ENCODE measurements at places on chromosomes 5 and 9.
A peak's percentile ranks its signal among the peaks of the same experiment; 100 is the strongest.

DNA sequence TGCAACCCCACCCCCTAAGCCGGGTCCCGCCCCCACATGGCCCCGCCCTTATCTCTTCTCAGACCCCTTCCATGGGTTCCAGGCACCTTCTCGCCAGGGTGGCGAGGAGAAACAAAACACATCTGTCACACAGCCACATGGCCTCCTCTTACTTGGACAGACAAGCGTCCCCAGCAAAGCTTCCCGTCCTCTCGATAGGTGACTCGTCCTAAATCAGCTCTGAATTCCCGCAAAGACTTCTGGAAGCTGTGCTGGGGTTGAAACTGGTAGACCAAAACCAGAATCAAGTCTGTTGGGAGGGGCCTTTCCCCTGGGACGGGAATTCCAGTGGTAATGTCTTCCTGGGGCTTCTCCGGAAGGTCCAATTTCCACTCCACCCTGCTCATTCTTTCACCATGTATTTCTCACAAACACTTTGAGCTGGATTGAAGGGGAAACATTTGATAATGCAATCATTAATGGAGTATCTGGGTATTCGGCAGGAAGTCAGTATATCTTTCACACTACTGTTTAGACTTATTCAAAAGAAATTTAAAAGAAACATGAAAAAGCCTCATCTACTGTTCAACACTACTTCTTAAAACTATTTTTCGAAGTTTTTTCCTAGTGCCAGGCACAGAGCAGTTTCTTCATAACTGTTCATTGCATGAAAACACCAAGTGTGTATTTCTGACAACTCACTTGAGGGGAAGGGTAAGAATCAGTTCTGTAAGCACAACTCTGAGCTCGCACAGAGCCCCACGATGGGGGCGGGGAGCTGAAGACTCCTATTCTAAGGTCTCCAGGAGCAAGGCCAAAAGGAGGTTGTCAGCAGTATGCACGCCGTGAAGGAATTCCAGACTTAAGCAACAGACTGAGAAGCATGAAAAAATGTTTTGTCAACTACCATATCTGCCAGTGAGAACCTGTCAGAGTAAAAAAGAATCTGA, 644 bp upstream of the CTNNAL1 start:
- DNase-seq: no peak

- no peak for DNase-seq
Observed at GRCh38 chr5:18732556-18733479, 1098.6 kb downstream of the TAF11L14 start.

GRCh38 chr9:23643656-23644258, 182.3 kb downstream of the ELAVL2 start:
- DNase-seq: no peak

- no peak for DNase-seq
Observed at GRCh38 chr9:120365386-120365785, 214.6 kb downstream of the CDK5RAP2 start.

DNA sequence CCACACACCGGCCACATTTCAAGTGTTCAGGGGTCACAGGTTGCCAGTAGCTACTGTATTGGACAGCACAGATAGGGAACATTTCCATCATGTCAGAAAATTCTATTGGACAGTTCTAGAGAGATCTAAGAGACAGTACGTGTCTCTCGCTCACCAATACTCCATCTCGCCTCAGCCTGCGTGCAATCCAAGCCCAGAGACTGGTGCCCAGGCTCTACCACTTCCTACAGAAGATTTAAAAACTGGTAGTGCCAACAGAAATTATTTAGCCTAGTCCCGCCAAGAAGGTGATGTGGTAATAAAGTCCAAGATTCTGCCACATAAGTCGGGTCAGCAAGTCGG, 390 bp upstream of the SNX2 start:
- DNase-seq: no peak

- DNase-seq: no peak
Observed at GRCh38 chr9:13213337-13213736, 66.2 kb downstream of the MPDZ start.

DNA sequence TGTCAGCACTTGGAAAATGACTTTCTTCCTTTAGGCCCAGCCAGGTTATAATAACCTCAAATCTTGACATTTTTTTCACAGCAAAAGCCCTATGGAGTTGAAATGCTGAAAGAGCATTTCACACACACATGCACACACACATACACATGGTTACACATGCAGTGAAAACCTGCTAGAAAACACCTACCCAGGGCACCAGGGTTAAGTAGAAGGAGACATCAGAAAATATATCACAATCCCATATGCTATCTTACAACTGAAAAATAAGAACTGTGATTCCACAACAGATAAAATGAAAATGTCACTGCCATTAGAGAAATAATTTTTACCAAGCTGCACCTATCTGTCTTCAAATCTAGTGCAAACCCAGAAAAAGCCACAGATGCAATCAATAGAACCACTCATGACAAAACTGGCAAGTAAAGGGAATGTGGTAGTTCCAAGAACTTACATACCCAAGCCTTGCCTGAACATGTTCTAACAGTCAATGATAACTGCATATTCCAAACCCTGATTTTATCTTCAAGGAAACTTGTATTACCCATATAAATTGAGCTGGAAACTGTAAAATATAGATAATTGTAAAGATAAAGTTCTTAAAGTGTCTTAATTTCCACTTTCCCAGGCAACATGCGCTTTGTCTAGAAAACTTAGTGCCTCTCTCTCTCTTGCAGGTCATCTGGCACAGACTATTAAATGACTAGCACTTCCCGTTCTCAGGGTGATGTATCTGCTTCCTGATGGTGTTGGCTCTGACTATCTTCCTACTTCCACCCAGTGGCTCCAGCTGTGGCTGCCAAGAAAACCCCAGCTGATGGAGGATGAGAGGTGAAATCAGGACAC, 250.2 kb upstream of the PTGER4 start:
- DNase-seq: no peak

- DNase-seq: no peak
Observed at GRCh38 chr5:144487207-144487606, 316.5 kb downstream of the KCTD16 start.

GRCh38 chr5:126514558-126515141, 80.4 kb downstream of the ALDH7A1 start:
- DNase-seq: no peak

GRCh38 chr5:40226906-40227305, 452.8 kb upstream of the PTGER4 start:
- no peak for DNase-seq

DNA sequence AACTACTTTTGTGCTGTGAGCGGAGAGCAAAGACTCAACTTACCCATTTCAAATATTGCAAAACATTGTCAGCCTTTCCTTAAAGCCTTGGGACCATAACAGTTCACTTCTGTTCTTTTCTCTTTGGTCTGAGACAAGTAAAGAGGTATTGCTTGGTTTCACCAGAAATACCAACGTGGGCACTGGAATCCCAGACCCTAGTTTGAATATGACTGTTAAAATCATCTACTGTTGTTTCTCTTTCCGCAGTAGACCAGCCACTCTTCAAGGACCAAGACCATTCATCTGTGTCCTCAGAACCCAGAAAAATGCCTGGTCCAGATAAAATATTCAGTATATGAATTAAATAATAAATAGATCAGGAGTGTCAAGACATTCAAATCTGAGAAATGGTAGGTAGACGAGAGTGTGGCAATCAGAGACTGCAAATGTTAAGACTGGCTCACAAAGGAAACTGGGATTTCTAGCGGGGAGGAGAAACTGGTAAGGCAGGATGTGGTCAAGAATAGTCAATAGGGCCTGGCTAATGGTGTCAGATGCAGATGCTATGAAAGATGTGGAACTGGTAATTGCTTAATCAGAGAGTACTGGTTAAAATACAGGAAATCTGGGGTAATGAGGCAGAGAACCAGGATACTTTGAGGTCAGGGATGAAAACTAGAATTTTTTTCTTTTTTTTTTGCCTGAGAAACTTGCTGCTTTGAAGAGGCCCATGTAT, 82.1 kb upstream of the IL33 start:
- DNase-seq: no peak

DNA sequence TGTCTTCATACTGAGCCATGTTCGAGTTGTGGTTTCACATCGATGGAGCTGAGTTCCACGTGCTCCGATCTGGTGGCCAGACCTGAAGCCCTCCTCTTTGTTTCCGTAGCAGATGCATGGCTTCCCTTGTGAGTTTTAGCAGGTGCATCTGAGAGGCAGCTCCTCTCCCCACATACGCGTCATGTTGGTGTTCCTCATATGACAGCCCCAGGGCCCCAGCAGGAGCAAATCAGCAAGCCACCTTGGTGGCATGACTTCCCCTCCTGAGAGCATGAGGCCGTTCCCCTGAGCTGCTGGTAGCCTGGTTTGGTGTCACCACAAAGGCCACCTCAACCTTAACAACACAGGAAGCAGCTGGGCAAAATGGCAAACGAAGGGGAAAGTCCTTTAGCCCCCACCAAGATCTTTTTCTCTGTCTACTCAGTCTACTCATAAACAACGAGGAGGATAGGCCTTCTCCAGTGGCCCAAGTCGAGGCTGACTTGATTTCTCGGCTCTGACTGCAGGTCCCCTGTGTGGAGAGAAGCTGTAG, 5.9 kb downstream of the CYFIP2 start:
- peak; percentile 67 for DNase-seq

DNA sequence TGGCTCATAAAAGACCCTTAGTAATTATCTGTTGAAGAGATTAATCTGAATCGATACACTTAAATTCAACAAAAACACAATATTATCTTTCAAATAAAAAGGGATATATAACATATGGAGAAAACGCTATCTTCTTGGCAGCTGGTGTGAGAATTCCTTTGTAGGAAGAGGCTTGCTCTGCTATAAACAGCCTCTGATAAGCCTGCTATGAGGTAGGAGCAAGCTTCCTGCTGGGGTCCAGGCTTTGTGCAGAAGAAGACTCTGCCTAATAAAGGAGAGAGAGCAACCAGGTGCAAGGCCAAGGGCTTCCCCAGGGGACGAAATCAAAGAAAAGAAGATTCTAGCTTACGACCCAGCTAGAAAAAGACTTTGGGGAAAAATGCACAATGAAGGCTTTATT, 43.3 kb upstream of the SSBP2 start:
- DNase-seq: no peak

DNA sequence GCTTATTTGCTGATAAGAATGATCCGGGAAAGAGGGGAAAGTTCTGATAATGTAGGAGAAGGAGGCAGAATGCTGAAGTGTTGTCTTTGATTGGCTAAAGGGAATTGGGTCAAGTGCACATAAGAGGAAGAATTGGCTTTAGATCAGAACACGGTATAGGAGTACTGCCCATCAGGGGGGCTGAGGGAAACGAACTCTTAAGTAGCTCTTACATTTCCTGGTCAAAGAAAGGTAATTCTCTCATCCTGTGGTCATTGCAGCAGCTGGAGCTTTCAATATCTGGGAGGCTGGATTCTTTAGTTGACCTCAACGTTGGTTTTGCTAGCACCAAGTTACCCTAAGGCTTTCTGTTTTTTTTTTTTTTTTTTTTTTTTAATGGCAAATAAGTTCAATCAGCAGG, 178.7 kb upstream of the NR3C1 start:
- no peak for DNase-seq

DNA sequence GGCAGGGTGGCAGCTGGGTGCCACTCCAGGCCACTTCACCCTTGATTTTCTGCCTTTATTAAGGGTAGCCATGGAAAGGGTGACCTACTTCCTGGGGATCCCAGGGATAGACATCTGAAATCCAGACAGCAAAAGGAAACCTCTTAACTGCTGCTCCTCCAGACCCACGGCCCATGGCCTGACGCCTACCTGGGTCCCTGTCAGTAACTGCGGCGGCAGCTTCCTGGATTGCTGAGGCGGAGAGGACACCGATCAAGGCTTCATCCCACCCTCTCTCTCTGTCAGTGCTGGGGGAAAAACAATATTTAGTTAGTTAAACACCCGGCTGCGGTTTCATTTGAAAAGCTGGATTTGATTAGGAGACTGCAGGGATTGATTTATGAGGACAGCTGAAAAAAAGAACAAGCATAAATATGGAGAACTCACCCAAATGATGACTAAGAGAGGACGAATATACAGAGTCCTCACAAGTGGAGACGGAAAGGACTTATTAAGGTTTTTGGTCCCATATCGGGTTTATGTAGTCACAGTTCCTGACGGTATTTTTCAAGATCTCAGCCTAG, 158.7 kb upstream of the KLF4 start:
- no peak for DNase-seq

- no peak for DNase-seq
Observed at GRCh38 chr9:12874395-12874794, 99.6 kb downstream of the LURAP1L start.

DNA sequence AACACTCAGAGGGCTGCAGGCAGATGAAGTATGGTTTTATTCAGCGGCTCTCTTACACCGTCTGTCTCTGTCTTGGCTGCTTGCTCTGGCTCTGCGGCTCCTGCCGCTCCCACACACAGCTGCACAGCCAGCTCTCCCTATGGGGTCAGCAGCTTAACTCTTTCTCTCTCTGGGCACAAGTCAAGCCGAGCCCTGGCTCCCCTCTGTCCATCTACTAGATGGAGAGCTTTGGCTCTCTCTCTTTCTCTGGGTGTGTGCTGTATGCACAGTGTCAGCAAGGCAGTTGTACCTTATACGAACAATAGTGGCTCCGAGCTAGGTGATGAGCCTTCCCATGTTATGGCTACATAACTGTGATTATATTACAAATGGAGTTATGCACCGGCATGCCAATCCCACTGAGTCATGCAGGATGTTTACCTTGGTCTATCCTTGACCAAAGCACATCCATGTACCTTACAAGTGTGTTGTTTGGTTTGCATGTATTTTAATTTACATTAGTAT, 19.3 kb upstream of the PPP2CA start:
- DNase-seq: no peak

DNA sequence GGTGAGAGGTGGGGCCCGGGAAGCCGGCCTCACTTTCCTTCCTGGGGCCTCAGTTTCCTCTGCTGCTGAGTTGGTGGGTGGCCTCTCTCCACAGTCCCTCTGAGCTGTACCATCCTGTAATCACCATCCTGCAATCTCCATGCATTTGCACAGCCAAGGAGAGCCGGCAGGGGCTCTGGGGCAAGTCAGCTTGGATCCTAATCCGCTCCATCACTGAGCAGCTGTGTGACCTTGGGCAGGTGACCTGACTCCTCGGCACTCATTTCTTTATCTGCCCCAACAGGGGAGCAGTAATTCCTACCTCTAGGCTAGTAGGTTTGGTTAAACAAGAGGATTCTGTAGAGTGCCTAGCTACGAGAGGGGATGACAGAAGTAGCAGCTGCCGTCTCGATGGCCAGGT, 88.2 kb upstream of the ZNF618 start:
- no peak for DNase-seq

GRCh38 chr9:113410207-113410864, at the start of the genes C9orf43 and POLE3:
TSS of gene C9orf43 (plus strand) at chr9:113410747. CDS start at chr9:113413494, 2,747 bp downstream.
TSS of gene POLE3 (minus strand) at chr9:113410675. CDS start at chr9:113410293, 382 bp downstream.
- DNase-seq: peak; percentile 89
